CD4-positive, CD25-positive, alpha-beta regulatory T cell (primary cell): ENCODE measurements at places on chromosomes 5 and 9. TPM values are rescaled to one million over a fixed set of nuclear protein-coding genes. Genes with fewer than 3 reads are reported as not detected.

GRCh38 chr5:122493091-122494021 lies 181.3 kb downstream of the SNCAIP start:
- DNase-seq, result no peak

DNA sequence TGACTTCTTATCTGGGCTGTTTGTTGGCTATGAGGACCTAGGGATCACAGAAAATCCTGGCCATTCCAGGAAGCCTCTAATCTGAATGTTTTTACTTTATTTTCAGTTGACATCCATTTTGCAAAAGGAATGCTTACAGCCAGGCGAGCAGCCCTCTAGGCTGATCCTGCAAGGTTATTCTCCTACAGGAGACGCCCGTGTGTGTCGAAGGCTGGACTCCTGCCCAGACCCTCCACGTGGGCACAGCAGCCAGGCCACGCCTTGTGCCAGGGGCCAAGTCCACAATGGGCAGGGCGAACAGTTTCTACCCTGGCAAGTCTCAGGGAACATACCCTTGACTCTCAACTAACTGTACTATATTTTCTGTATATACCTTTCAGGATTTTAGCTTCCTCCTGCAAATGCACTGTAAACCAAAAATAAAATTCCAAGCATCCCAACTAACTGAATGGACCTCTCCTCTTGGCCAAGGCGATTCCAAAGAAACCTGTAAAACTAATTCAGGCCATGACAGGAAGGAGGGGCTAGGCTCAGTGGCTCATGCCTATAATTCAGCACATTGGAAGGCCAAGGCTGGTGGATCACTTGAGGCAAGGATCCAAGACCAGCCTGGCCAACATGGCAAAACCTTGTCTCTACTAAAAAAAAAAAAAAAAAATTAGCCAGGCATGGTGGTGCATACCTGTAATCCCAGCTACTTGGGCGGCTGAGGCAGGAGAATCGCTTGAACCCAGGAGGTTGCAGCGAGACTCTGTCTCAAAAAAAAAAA lies 5.7 kb downstream of the CMBL start:
- DNase-seq, result no peak

- DNase-seq, result no peak
These were observed 243.4 kb downstream of the SYK start for GRCh38 chr9:91045041-91045440.

- peak; percentile 63 for DNase-seq
These were observed 72.8 kb upstream of the PARP8 start for GRCh38 chr5:50593681-50594080.

Gene PCDHB13
- not detected for total RNA-seq

GRCh38 chr5:10153808-10154537 lies 95.7 kb downstream of the ATPSCKMT start:
- no peak for DNase-seq

GRCh38 chr5:158886086-158886485 lies 213.6 kb downstream of the EBF1 start:
- no peak for DNase-seq
